ENCODE measurements at places on chromosomes 5 and 9. TPM values are rescaled to one million over a fixed set of nuclear protein-coding genes. Genes with fewer than 3 reads are reported as not detected.

- peak; percentile 86 for DNase-seq
Measured at GRCh38 chr5:1137567-1138444, 25.9 kb upstream of the SLC12A7 start.

DNA sequence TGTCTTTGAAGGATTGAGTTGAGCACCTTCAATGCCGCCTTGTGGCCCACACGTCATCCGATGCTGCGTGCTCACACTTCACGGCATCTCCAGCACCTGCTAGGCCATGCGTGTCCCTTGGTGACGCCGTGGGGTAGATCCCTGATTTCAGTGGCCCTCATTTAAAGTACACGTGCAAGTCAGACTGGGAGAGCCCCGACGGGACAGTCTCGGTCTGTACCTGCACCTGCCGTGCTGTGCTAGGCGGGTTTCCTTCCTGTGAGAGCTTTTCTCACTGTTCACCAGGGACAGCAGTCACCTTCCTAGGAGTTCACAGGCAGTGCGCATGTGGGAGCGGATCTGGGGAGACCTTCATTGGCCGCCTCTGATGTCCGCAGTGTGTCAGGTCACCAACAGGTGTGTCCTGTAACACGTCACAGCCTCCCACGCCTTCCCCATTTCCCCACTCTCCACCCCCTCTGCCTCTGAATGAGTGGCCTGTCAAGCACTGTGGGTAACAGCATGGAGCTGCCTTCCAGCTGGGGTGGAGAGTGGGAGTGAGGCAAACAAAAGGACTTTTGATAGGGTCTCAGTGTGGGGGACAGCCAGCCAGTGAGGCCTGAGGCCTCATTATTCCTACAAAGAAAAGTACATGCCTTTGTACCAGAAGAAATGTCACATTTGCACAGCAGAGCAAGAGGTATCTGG, 236.4 kb downstream of the FANCC start:
- no peak for DNase-seq

SH3TC2 gene
- total RNA-seq: 1.3 TPM

LRRC14B gene
- not detected for total RNA-seq

DNA sequence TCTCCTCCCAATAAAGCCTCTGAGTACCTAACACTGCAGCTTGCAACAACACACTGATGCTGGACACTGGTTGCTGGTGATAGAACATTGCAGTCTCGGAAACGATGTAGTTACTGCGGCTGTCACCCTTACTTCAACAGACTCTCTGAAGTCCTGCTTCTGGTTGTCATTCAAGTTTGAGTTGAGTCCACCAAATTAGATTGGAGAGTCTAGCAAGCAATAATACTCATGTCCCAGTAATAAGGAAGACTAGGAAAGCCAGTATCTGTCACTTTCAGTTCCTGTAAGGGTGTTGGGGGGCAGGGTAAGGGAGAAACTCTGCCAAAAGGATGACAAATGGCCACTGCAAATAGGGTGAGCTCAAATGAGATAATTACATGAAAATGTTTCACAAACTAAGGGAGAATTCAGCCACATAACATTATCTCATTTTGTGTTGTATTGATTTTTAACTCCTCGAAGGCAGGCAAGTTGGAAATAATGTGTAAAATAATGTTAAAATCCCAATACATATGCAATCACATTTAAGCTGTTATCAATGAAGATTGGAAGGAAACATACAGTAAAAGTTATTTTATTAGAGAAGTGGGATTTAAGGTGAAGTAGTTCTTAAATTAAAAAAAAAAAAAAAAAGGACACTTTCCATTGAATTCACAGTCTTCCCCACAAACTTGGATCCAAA, 849 bp upstream of the IFT74 start:
- DNase-seq: no peak

FOXD4L3 gene
- not detected for total RNA-seq

DNA sequence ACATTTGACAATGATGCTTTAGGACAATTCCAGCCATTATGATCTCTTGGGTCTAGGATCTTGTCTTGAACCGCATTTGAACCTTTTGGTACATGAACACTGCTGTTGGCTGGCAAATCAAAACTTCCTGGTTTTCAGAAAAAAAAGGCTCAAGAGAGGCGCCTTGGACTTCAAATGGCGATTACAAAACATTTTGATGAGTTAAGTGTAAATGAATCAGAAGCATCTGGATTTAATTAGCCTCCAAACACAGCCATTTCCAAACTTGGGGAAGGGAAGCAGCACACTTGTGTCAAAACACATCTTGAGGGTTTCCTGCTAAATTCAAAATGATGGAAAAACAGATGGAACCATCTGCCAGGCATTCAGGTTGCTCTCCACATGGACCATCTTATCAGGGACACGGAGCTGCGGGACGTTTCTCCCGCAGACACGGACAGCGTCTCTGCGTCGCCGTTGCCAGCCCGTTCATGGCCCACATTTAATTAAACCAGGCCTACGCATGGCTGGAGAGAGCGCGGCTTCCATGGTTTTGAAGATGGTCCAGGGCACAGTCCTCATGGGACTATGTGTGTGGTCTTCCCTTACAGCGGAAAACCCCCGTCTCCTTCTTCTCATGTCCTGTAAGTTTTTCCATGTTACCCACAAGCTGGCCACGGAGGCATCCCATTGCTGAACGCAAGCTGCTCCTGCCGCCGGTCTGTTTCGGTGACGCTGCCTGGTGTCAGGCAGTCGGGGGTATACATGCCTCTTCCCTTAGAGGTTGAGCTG, 55.8 kb upstream of the PTCH1 start:
- DNase-seq: no peak

GRCh38 chr5:98836175-98836574, 62.7 kb downstream of the RGMB start:
- DNase-seq: no peak

CTSL gene
- 139 TPM for total RNA-seq

GRCh38 chr9:136010615-136011361, 49.6 kb upstream of the UBAC1 start:
- DNase-seq: no peak

DNA sequence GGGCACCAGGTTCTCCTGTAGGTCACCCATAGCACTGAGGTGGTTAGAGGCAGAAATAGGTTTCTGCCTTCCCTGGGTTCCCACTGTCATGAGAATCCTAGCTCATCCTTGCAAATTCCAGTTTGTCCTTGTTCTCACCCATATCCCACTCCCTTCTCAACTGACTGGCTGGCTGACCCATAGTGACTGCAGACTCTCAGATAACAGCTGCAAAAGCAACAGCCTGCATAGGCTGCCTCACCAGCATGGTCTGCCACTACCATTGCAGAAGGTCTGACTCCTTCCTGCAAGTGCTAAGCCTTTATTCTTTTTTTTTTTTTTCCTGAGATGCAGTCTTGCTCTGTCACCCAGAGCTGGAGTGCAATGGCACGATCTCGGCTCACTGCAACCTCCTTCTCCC, 194.0 kb downstream of the SEMA6A start:
- DNase-seq: no peak

CCL19 gene
- total RNA-seq: 60.8 TPM

DNA sequence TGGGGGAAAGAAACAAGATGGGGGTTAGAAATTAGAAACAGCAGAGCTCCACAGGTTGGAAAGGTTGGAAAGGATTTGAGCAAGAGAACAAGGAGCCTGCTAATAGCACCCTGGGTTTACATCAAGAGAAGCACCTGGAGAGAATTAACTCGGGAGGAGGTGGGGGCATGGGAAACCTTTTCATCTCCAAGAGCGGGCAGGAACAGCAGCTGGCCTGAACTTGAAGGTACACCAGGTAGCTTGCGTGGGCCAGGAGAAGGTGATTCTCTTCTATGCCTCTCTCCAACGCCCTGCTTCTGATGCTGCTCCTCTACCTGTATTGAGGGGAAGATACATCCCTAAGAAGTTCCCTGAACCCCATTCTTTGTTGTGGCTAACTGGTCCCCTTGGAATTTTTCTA, 37.1 kb upstream of the GLRX start:
- DNase-seq: no peak

DNA sequence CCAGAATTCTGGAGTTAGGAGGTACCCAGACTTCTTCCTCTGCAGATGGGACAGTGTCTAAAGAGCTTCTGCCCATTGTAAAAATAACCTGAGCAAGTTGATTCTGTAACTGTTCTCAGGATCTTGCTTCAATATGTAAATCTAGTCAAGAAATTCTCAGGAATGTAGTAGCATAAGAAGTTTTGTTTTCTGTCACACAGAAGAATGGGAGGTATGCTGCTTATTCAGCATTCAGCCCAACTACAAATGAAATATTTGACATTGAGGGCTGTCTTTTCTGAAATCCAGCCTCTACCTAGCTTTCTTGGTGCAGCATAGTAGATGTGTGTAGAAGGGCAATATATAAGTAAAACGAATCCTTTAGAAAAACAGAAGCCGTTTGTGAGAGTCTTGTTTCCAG, 13.8 kb downstream of the MACIR start:
- DNase-seq: no peak

IFT74 gene
- 23.5 TPM for total RNA-seq

DNA sequence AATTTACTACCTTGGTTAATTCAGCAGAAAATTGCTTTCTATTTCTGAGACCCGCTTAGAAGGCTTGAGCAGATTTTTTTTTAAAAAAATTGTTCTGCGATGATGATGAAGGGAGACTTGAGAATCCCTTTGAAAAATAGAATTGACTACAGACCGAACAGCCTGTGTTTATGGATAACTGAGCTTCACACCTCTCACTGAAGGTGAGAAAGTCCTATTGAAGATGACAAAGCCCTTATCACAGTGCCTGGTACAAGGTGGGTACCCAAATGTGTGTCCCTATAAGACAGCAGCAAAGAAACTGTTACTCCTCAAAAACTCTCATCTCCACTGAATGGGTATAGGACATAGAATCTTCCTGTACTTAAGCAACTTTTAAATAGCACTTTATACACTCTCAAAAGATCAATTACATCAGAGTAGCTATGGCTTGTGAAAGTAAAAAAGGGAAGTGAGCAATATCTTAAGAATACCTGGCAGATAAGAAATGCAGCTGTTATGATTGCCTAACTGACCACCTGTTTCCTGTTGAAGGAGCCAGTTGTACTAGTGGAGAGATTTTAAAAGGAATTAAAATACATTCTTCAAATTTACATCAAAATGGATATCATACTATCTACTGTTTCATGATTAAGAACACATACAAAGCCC, 419.7 kb downstream of the CHSY3 start:
- DNase-seq: no peak

GRCh38 chr5:175501759-175502158, 23.4 kb downstream of the SFXN1 start:
- DNase-seq: no peak

CEMIP2 gene
- total RNA-seq: 70.7 TPM

BRINP1 gene
- total RNA-seq: 1.4 TPM

PCDHGA11 gene
- total RNA-seq: 3.6 TPM

KLF4 gene
- 69.4 TPM for total RNA-seq

GRCh38 chr5:51902512-51902911, 519.3 kb downstream of the ISL1 start:
- DNase-seq: no peak

SLC25A48 gene
- total RNA-seq: 1.7 TPM

- DNase-seq: no peak
Measured at GRCh38 chr9:126153382-126153781, 173.2 kb upstream of the MVB12B start.

GRCh38 chr5:41071975-41072374, 833 bp upstream of the MROH2B start:
- DNase-seq: no peak

DNA sequence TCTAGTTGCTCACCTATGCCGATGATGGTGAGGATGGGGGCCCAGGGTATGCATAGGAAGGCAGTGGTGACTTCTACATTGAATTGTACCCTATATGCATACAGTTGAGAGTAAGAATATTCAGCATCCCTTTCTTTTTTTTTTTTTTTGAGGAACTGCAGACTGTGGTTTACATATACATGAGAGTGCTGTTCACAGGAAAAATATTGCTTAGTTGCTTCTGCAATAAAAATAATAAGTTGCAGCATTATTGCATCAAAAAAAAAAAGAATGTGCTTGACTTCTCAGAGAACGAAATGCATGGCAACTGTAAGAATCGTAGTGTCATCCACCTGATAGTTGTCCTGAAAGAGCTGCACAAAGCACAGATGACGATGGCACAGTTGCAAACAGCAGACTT, 52.8 kb downstream of the PTCD2 start:
- no peak for DNase-seq

DNA sequence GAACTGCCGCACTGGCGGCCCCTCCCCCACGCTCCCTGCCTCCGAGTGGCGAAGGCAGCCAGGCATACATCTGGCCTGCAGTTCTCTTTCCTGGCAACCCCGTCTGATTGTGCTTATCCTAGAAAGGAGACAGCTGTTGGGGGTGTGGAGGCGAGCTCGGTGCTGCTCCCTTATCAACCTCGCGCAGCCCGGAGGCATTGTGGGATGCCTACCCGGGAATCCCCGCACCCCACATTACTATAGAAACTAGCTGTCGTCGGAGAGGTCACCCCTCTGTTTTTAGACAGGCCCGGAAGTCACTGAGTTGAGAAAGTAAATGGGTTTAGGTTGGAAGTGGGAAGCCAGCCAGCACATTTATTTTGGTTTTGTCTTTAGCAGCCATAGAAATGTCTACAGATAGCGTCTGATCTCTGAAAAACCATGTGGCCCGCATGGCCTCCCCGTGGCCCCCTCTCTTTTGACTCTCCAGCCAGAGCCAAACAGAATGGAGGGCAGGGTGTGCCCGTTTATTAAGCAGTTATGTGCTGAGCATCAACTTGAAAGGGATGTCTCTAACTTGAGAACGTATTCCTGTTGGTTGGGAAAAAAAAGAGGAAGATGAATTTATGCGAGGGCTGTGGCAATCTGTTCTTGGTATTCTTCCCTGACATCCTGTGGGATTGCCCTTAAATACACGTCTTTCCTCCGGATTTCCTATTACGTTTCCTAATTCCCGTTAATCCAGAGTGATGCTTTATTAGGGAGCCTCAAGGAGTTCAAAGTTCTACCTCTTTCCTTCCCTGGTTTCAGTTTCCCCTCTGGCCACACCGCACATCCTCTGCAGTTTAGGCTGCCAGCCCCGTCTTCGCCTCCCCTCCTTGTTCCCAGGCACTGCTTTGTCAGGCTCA, 3.9 kb downstream of the STC2 start:
- DNase-seq: peak; percentile 84

DNA sequence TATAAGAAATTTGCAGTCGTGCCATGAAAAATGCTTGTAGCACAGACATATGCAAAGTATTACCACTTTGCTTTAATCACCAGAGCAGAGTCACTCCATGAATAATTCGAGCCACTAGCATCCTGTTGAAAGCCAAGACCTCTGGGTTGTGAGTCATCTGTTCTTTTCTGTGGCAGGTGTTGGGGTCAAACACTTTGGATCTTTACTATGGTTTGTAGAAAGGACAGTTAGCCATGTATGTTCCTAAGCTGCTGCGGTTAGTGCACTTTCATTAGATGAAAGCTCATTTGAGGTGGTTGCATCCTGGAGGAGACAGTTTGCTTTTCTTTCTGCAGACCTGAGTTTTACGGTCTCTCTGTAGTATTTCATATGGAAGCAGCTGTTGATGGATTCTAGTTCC, 223.7 kb downstream of the DMRT2 start:
- DNase-seq: no peak

GRCh38 chr9:106467865-106468164, 395.2 kb upstream of the ZNF462 start:
- DNase-seq: no peak

- DNase-seq: no peak
Measured at GRCh38 chr5:8057769-8058168, 188.8 kb downstream of the MTRR start.

- DNase-seq: peak; percentile 78
Measured at GRCh38 chr9:130860458-130861316, 25.6 kb downstream of the ABL1 start.

GRCh38 chr9:133813749-133814585, 75.8 kb upstream of the SARDH start:
- DNase-seq: peak; percentile 27

SLC36A3 gene
- not detected for total RNA-seq

All from kidney (tissue), 22 donors.